Cerebellar nuclear complex (tissue), 1 donor: ENCODE measurements at places on chromosomes 1 and 21.

GRCh38 chr1:156515956-156516355 is 15.4 kb upstream of the MEF2D start:
- no peak for DNase-seq

- no peak for DNase-seq
Measured at GRCh38 chr21:43333298-43334062, 93.5 kb downstream of the SIK1 start.

DNA sequence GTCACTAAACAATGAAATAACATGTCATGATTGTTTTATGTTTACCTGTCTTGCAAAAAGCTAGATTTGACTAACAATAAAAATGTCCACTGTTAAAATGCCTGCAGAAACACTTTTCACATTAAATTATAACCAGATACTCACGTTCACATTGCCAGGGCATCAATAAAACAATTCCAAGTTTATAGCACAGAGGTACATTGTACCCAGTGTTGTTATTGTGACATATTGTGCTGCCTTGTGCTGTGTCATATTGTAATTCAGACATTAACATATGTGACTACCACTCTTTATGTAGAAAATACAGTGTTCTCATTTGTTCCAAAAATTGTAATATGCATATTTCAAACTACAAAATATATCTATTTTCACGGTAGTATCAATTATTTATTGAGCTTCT is 766.1 kb downstream of the NCAM2 start:
- DNase-seq: no peak

GRCh38 chr1:18805150-18805879 is 54.1 kb downstream of the TAS1R2 start:
- no peak for DNase-seq

DNA sequence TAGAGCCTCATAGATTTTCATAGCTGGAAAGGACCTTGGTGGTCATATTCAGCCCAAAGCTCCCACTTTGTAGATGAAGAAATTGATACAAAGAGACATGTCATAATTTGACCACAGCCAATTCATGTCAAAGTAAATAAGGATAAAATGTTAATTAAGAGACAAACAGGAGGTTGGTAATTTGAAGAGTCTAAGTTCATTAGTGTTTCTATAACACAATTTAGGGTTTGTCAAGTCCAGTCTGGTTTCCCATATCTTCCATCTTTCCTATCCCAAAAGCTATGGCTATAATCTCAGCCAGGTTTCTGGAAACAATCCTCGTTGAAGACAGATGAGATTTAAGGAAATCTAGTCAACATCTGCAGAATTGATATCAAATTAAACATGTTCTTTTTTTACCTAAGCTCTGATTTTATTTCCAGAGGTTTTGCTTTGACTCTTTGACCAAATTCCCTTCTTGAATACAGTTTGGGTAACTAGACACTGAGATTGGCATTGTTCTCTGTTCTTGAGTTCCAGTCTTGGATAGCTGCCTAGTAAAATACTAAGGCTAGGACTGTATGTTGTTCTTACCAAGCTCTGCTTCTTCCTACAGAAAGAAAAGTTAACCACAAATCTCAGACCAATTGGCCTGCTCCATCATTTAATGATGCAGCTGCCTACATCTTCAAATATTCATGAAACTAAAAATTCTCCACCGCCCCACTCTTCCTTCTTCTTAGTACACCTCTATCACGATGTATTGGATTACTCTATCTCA is 62.0 kb downstream of the SLC44A5 start:
- DNase-seq: no peak

GRCh38 chr1:180020017-180020416 is 65.4 kb downstream of the CEP350 start:
- no peak for DNase-seq

DNA sequence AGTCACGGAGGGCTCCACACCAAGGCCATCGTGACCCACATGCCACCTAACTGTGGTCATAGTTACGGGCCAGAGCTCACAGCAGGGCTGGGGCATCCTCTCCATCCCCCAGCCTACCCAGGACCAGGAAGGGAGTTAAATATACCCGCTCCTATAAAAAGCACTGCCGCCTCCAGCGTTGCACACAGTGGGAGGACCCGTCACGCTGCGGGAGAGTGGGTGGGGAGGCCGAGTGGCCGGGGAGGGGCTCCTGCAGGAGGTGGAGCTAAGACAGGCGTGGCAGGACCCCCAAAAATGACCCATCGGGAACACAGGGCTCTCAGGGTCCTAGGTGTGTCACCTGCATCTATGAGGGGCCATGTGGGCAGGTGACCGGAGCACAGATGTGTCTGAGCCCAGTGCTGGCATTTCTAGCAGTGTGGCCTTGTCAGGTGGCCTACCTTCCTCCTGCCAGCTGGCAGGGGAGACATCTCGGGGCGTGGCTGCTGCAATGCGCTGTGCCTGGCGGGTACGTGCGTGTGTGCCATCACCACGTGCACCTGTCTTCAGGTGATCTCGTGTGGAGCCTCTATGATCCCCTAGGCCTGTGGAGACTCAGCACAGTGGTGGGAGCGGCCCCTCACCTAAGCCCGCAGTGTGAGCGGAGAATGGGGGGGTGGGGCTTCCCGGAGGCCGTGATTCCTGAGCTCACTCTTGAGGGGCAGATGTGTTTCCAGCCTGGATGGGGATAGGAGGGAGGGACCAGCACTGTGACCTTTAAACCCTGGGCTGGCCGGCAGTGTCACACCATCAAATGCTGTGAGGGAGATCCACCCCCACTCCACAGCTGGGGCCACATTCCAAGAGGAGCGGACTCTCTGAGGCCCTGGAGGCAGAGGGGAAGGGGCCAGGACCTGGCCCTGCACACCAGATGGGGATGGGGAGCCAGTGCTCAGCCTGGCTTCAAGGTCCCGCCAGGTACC is 17.7 kb downstream of the AGRN start:
- DNase-seq: no peak

DNA sequence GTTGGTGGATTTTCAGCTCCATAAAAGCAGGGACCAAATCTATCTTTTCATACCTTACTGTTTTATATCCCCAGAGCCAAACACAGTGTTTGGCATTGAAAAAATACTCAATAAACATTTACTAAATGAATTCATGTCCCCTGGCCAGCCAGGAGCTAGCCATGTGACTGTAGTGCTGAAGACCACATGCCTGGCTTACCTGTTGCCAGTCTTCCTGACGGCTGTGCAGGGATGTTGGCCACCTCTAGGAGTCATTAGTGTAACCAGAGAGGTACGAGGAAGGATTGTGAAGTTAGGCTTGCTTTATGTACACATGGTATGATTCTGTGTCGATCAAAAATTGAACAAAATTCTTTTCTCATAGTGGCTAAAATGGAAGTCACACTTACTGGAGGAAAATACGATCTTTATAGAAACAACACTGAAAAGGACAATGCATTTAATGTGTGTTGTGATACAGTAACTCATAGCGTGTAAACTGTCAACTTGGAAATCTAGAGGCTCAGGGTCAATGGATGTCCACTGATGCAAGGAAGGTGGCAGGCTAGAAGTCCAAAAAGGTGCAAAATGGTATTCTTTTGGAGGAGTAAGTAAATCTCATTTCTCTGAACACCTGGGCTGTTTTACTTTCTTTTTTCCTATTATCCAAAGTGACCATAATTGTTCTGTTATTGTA is 60.9 kb downstream of the FGGY start:
- DNase-seq: no peak

GRCh38 chr1:1799716-1800115 is 21.4 kb upstream of the NADK start:
- no peak for DNase-seq

- no peak for DNase-seq
Measured at GRCh38 chr1:101022294-101022693, 3.3 kb downstream of the DPH5 start.
